Smooth muscle cell of bladder (primary cell): ENCODE measurements at places on chromosomes 12 and 14. TPM values are rescaled to one million over a fixed set of nuclear protein-coding genes. Genes with fewer than 3 reads are reported as not detected.

KRT75 gene
- not detected in 2 replicates for total RNA-seq

SYT1 gene
- total RNA-seq: 1.6 and 2.0 TPM in 2 replicates

NKX2-1 gene
- not detected in 2 replicates for total RNA-seq

PLEKHG7 gene
- total RNA-seq: not detected in 2 replicates

SIX1 gene
- total RNA-seq: 1.8 and 2.8 TPM in 2 replicates

LRRC10 gene
- under 0.01 TPM in 1 of 2 replicates, not detected in the other for total RNA-seq

FAIM2 gene
- total RNA-seq: 5.4 and 5.5 TPM in 2 replicates

SERPINA5 gene
- not detected in 2 replicates for total RNA-seq

SAMD4A gene
- total RNA-seq: 17.2 and 19.0 TPM in 2 replicates

KRT3 gene
- not detected in 2 replicates for total RNA-seq

TC2N gene
- total RNA-seq: 0.28 and 0.65 TPM in 2 replicates

TMEM132D gene
- total RNA-seq: under 0.01 TPM in 1 of 2 replicates, not detected in the other

OR4K5 gene
- total RNA-seq: not detected in 2 replicates

OR6C2 gene
- not detected in 2 replicates for total RNA-seq
